ENCODE measurements at places on chromosomes 11 and 22. TPM values are rescaled to one million over a fixed set of nuclear protein-coding genes. Genes with fewer than 3 reads are reported as not detected.

DNA sequence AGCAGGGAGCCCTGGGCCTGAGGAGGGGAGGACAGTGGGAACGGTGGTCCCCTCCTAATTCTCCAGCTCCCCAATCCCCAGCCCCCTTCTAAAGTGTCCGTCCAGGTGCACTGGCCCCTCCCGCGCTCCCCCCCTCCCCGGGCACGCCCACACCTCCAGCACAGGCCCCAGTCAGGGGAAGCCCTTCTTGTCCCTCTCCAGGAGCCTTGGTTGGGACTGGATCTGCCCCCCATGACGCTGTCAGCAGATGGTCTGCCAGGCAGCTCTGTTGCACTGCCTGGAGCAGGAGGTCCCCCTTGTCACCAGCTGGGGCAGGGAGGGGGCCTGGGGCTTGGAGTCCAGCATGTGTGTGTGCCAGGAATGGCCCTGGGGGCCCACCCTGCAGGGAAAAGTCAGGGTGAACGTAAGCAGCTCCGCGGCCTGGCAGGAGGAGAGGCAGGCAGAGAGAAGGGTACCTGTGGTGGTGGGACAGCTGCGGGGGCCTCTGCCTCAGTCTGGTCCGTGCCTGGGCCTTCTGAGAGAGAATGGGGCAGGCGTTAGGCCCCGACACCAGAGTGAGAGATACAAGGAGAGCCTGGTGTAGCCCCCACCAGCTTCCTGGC lies 1.6 kb downstream of the IRF7 start:
- no peak for DNase-seq

DNA sequence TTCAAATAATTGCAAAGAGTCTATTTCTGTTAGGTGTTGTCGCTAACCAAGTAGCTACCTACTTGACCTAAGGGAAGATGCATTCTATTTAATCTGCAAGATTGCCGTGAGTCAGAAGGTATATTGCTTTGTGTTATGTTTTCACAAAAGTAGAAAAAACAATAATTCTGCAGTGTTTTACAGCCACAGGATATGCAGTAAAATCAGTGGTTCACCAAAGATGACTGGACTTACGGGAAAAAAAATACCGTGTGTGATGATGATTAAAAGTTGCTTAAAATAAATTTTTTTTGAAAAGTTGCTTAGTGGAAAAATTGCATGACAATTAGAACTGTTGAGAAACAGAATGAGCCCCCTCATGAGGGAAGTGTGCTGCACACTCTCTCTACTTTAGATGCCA lies 209.1 kb downstream of the DDX10 start:
- DNase-seq = peak; percentile 64

DNA sequence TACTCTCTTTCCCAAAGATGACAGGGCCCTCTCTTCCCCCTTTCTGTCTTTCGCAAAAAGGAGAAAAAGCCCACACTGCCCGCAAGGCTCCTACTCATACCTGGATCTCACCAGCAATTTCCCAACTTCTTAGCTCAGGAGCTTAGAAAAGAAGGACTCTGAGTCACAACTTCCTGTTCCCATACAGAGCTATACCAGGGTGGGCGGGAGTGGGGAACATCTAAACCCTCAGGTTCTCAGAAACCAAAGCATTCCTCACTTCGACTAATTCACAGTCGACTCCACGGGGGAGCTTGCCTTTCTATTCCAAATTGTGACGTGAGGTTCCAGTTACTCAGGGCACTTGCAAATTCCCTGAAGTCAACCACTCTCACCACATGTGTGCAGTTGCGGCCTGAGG lies 61.9 kb downstream of the MTNR1B start:
- DNase-seq = peak; percentile 92

DNA sequence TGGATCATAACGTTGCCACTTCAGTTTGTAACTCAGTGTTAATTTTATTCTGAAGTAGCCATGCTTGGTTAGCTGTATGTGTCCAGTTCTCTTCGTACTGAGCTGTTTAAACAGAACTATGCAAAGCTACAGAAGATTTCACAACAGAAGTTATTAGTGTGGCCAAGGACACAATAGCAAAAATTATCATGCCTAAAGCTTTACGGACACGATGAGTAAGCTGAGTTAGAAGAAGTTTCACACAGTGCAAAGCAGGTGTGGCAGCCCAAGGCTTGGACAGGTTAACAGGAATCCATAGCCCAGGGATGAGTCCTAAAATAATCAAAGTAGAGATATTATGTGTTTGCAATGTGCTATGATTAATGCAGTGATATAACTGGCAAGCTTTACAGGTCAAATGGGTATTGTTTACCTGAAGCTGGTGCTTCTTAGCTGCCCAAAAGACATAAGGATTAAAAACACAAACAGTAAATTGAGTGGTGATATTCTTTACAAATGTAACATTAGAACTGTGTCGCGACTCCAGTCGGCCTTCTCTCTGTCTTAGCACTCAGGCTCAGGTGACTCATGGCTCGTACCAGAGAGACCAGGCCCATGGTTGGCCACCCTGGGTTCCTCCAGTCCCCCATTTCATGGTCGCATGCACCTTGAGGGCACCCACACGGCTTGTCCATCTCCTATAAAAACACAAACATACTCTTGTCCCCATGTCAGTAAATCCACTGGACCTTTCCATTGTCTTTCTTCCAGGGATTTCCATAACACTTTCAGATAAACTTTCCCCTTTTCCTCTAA lies 35.5 kb upstream of the NCAM1 start:
- no peak for DNase-seq

GRCh38 chr11:27995083-27995482 lies 112.9 kb downstream of the KIF18A start:
- no peak for DNase-seq

- peak; percentile 26 for DNase-seq
Observed at GRCh38 chr11:61756452-61757212, 4.2 kb downstream of the MYRF start.

DNA sequence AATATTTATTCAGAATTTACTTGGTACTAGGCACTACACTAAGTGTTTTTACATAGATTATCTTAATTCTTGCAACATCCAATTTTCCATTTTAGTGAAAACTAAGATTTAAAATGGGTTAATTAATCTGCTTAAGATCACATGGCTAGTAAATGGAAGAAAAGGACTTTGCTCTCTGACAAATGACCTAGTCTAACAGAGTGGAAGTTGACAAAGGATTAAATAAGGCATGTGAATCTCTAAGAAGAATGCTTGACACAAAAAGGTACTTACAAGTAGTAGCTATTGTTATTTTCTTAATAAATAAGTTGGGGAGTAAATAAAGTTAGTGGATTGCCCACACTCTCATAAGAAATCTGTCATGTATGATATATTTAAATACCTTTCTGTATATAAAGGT lies 584.8 kb downstream of the DLG2 start:
- no peak for DNase-seq

DNA sequence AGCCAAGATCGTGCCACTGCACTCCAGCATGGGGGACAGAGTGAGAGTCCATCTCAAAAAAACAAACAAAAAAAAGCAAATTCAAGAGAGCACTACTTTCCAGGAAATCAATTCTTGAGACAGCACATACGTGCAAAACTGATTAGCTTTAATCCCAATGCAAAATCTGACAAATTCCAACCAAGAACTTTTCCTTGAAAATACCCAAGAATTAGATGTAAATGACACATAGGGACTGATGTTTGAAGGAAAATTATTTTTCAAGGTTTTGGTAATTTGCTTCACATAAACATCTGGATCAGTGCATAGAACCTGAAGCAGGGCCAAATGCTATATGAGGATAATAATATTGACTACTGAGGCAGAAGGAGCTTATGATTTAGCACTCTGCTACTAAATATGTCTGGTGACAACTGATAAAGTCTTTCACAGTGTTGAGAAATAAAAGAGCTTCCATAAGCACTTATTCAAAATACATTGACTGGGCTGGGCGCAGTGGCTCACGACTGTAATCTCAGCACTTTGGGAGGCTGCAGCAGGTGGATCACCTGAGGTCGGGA lies 8.8 kb downstream of the MAJIN start:
- DNase-seq = no peak

- no peak for DNase-seq
Observed at GRCh38 chr11:63554877-63555223, 8.3 kb downstream of the PLAAT2 start.

GRCh38 chr11:10818594-10818993 lies 9.9 kb upstream of the EIF4G2 start:
- peak; percentile 75 for DNase-seq

GRCh38 chr11:92330114-92330513 lies 105.5 kb downstream of the FAT3 start:
- no peak for DNase-seq

GRCh38 chr11:61010466-61011228 lies 39.2 kb downstream of the CD6 start:
- no peak for DNase-seq

- DNase-seq = peak; percentile 37
Observed at GRCh38 chr22:26502688-26503561, 9.3 kb downstream of the TFIP11 start.

GRCh38 chr22:27755521-27756211 lies 45.9 kb downstream of the MN1 start:
- DNase-seq = no peak

GRCh38 chr11:1487091-1487850 lies 692 bp upstream of the MOB2 start:
- DNase-seq = no peak

GRCh38 chr11:95066716-95067038 lies at the start of gene SRSF8:
Gene SRSF8, plus strand, starts transcription at chr11:95066919. Its CDS starts 308 bp downstream, at chr11:95067227.
- no peak for DNase-seq

- DNase-seq = no peak
Observed at GRCh38 chr11:109424901-109425300, 2.9 kb downstream of the C11orf87 start.

- peak; percentile 27 for DNase-seq
Observed at GRCh38 chr22:24088816-24089215, 77.7 kb downstream of the CABIN1 start.

- peak; percentile 4 for DNase-seq
Observed at GRCh38 chr11:92267968-92268367, 43.4 kb downstream of the FAT3 start.

DNA sequence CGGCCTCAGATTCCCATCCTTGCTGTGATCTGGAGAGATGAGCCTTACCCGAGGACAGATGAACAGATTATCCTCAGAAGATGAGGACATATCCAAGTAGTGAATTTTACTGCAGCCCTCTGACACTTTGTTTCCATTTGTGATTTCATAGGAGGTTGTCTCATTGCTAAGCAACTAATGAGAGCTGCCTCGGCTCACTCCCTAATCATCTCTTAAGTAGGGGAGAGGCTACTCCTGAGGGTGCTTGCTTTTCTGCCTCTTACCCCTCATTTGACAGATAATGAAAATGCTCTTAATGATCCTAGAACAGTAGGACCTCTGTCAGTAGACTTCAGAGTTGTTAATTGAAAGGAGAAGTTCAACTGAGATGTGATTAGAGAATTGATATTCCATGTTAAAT lies 150.9 kb downstream of the TBC1D22A start:
- DNase-seq = no peak

DNA sequence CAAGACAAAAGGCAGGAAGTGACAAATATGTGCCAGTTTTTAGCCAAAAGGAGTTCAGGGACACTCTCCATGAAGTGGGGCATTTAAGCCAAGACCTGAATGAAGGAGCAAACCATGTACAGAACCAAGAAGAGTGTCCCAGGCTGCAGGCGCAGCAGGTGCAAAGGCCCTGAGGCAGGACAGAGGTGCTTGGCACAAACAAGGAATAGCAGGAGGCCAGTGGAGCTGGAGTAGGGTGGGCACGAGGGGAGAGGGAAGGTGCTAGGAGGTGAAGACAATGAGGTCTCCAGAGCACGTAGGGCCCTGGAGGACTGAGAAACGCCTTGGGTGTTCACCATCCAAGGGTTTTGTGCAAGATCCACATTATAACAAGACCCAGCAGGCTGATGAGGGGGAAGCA lies 474.1 kb downstream of the MN1 start:
- DNase-seq = no peak

- DNase-seq = no peak
Observed at GRCh38 chr11:12271241-12271640, 106.1 kb upstream of the PARVA start.

GRCh38 chr11:14254533-14255237 lies 104.3 kb downstream of the RRAS2 start:
- DNase-seq = no peak

DNA sequence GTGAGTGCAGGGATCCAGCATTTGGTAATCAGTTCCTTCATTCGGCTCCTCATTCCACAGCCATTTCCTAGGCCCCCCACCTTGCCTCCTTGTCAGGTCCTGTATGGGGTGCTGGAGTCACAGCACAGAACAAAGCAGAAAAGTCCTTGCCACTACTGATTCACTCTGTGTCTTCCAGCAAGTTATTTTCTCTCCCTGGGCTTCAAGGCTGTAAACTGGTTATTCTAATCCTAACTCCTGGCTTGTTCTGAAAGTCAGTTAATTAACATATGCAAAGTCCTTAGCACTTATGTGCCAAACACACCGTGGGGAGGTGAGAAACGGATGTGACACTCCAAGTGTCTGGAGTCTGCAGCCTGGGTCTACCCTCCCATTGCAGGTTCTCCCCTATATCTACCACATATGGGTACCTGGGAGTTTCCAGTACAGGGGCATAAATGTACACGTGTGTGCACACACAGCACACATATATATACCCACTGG lies 30.6 kb upstream of the PDE2A start:
- DNase-seq = no peak

TRMT112 gene
- total RNA-seq = 146 TPM

DKK3 gene
- 328 TPM for total RNA-seq

TREH gene
- not detected for total RNA-seq

OR2AT4 gene
- not detected for total RNA-seq

ST3GAL4 gene
- total RNA-seq = 12.2 TPM

APOBEC3B gene
- 4.0 TPM for total RNA-seq

C11orf65 gene
- total RNA-seq = 0.77 TPM

AP5B1 gene
- 10.4 TPM for total RNA-seq

All from astrocyte (in vitro differentiated cells and primary cell).